ENCODE measurements at places on chromosomes 1 and 21. TPM values are rescaled to one million over a fixed set of nuclear protein-coding genes. Genes with fewer than 3 reads are reported as not detected.

DNA sequence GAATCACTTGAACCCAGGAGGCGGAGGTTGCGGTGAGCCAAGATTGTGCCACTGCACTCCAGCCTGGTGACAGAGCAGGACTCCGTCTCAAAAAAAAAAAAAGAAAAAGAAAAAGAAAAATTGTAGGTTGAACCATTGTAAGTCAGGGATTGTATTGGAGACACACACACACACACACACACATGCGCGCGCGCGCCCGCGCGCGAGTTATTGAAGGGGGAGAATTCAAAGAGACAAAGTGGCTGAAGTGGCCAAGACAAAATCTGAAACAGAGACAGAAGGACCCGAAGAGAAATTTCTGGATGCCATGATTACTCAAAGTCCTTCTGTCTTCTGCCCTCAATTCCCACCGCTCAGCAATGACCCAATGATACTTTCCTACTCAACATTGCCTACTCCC lies 3.7 kb upstream of the KLHDC9 start:
- no peak overlapping the region for H3K27ac ChIP-seq
- H3K27me3 ChIP-seq = no peaks in the 10 kb centered on the region
- H3K36me3 ChIP-seq = peaks cover under 1% of the 10 kb centered on the region
- no peak overlapping the region for H3K4me3 ChIP-seq

GRCh38 chr1:157107702-157108101 lies 8.1 kb upstream of the ETV3L start:
- H3K27ac ChIP-seq = no peak overlapping the region
- no peaks in the 10 kb centered on the region for H3K4me1 ChIP-seq
- H3K4me3 ChIP-seq = no peak overlapping the region
- peaks cover 14% of the 10 kb centered on the region for H3K27me3 ChIP-seq
- no peak for DNase-seq
- H3K36me3 ChIP-seq = no peaks in the 10 kb centered on the region

- H3K36me3 ChIP-seq = peaks cover 47% of the 10 kb centered on the region
- H3K4me3 ChIP-seq = no peak overlapping the region
- H3K4me1 ChIP-seq = peaks cover 73% of the 10 kb centered on the region
- H3K27ac ChIP-seq = no peak overlapping the region
These were observed 52.6 kb downstream of the CD34 start for GRCh38 chr1:207858281-207858680.

The ACTN2 gene
- 0.28 TPM for total RNA-seq

The ACKR1 gene
- total RNA-seq = not detected

GRCh38 chr1:167643441-167643840 lies 13.4 kb downstream of the RCSD1 start:
- H3K27ac ChIP-seq = no peak overlapping the region
- H3K36me3 ChIP-seq = peaks cover 72% of the 10 kb centered on the region
- peaks cover 93% of the 10 kb centered on the region for H3K4me1 ChIP-seq
